Pons (tissue), 1 donor: ENCODE measurements at places on chromosomes 3 and 15.
A peak's percentile ranks its signal among the peaks of the same experiment; 100 is the strongest.

- DNase-seq, result peak; percentile 94
Observed at GRCh38 chr3:175208326-175208725, 349.2 kb downstream of the NAALADL2 start.

DNA sequence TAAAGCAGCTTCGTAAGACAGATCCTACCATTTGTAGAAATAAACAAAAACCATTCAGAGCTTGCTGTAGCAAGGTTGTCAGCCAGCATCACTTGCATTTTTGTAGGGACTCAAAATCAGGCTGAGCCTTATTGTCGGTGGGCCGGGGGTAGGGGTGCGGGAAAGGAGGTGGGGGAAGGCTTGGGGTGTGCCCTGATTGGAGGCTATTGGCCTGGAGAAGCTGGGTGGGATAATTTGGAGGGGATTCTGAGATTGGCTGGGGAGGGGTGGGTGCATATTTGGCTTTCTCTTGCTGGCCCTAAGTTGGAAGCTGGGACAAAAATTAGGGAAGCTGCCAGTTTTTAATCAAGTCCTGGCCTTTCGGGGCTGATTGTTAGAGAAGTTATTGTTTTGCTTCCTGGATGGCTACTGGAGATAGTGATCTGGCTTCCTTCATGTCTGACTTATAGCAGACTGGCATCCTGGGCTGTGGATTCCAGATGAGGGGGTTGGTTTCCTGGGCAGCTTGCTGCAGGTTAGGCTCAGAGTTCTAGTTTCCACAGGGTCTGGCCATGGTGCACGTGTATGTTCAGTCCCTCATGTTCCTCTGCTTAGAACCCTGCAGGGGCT is 22.8 kb downstream of the STOML1 start:
- DNase-seq, result no peak

GRCh38 chr3:37114251-37115145 is 59.9 kb downstream of the LRRFIP2 start:
- no peak for DNase-seq

DNA sequence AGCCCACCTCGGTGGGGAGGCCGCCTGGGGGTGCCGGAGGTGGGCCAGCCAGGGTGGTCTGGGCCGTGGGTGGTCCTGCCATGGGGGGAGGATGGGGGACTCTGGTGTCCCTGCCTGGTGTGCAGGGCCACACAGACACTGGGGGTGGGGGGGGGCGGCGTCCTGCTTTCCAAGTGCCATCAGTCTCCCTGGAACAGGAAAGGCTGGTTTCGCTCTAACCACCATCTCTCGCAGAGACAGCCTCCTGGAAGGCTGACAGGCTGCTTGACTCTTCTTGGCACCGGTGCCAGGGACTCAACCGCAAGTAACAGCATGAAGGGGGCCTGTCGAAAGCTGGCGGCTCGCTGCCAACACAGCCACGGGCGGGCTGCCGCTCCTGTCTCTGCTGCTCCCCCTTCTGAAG is 40.3 kb downstream of the RGMA start:
- DNase-seq, result no peak

DNA sequence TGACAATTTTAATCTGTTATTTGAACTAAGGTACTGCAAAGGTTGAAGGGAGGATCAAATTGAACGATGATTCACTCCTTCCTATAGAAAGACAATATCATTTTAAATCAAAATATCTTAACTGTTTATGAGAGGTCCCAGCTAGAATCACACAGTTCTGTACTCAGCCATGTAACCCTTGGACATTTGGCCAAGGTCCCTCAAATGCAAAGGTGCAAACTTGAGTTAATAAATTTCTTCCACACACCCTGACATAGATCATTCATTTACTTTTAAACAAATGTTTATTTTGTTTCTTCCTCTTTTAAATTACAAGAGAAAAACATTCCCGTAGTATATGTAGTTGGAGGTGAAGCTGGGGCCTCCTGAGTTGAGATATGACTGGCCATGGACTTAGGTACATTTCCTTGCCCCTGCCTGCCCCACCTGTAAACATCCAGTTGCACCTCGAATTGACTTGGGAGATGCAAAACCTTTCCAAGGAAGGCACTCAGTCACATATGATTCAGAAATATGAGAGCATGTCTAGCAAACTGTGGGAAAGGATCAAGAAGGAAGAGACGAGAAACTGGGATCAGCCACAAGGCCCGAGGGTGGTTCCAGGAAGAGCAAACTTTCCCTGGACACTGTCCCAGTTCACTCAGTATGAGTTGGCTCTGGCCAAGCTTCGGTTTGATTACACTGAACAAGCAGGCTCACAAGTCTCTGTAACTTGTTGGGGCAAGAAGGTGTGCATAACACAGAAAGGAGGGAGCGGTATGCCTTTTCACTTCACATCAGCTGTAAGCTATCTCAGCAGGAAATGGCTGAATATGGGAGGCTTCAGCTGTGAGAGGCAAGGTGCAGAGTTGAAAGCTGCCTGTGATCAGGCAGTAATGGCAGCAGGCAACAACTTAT is 6.7 kb downstream of the TNFSF10 start:
- DNase-seq, result peak; percentile 18

DNA sequence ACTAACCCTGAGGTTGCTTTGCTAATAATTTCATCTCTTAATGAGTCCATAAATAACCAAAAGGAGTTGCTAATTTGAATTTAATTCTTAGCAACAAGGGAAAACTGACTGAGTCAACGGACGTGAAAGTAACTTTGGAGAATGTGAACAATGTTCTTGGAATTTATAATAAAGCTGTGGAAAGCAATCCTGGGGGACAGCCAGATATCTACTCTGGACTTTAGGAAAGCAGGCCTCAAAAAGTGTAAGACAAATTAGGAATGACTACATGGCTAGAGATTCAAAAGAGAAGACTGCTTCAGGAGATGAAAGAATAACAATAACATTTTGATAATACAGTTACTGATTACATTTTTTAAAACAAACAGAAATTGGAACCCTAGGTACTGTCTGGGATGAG is 318.4 kb upstream of the COL8A1 start:
- DNase-seq, result no peak

GRCh38 chr3:188006726-188007393 is 147.1 kb upstream of the LPP start:
- peak; percentile 26 for DNase-seq

DNA sequence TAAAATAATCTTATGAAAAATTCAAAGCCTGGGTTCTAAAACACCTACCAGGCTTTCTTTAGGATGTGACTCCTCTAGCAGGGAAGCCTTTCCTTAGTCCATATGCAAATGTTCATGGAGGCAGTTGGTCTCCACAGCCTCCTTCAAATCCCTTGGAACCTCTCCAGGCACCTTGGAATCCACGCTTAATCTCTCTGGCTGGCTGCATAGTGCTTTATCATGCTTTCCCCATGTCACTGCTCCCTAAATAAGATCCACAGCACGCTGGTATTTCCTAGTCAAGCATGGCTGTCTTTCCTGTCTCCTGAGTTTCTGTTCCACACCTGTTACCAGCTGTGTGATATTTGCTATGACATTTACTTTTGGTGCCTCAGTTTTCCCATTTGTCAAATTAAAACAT is 71.3 kb downstream of the CLSTN2 start:
- DNase-seq, result no peak

DNA sequence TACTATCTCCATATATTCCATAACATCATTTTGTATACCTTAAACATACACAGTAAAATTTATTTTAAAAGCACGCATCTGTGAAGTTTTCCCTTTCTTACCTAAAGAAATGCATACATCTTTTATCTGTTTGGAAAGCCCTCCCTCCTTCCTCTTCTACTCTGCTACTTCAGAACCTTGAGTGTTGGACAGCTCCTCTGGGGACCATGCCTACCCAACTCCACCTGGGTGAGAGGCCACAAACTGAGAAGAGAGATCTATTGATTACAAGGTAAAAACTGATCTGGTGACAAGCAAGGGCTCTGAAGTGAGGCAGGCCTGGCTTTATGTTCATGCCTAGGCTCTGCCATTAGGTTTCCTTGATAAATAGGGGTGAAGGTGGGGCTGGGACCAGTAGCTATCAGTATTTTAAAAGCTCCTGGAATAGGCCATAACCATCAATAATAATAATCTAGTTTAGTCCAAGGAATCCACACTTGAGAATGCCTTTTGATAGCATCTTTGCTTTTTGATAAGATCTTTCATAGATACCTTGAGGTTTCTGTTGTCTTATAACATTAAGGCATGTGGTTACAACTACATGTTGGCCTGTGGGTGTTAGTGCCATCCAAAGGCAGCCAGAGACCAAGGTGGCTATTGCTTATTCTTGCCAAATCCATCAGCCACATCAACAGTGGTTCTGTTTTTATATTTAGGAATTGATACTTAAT is 148.8 kb downstream of the KCNMB2 start:
- no peak for DNase-seq

GRCh38 chr3:31196881-31197364 is 302.5 kb upstream of the GADL1 start:
- no peak for DNase-seq

GRCh38 chr3:43695443-43695842 is 4.7 kb downstream of the ABHD5 start:
- no peak for DNase-seq

GRCh38 chr3:129213238-129213637 is 29.5 kb upstream of the CNBP start:
- no peak for DNase-seq

GRCh38 chr15:42612367-42612912 is 37.0 kb downstream of the STARD9 start:
- DNase-seq, result no peak

GRCh38 chr3:76873532-76874242 is 166.2 kb upstream of the ROBO2 start:
- no peak for DNase-seq

- DNase-seq, result no peak
Observed at GRCh38 chr15:48898446-48898845, 20.5 kb downstream of the EID1 start.

GRCh38 chr15:60829416-60829815 is 350.5 kb upstream of the ICE2 start:
- no peak for DNase-seq

DNA sequence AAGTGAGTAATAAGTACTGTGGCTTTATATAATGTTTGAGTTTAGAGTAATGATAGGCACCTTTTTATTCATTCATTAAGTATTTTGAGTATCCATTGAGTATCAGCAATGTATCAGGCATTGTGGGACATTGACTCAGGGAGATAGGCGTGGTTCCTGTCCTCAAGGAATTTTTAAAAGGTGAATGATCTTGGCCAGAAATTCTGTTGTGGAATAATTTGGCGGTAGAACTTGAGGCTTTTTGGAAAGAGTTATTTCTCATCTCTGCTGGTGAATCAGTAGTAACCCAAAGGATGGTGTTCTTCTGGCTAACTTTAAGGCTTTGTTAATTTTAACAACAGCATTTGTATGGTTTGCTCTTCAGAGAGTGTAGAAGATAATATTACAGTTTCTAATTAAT is 2.0 kb downstream of the RAB7A start:
- no peak for DNase-seq

DNA sequence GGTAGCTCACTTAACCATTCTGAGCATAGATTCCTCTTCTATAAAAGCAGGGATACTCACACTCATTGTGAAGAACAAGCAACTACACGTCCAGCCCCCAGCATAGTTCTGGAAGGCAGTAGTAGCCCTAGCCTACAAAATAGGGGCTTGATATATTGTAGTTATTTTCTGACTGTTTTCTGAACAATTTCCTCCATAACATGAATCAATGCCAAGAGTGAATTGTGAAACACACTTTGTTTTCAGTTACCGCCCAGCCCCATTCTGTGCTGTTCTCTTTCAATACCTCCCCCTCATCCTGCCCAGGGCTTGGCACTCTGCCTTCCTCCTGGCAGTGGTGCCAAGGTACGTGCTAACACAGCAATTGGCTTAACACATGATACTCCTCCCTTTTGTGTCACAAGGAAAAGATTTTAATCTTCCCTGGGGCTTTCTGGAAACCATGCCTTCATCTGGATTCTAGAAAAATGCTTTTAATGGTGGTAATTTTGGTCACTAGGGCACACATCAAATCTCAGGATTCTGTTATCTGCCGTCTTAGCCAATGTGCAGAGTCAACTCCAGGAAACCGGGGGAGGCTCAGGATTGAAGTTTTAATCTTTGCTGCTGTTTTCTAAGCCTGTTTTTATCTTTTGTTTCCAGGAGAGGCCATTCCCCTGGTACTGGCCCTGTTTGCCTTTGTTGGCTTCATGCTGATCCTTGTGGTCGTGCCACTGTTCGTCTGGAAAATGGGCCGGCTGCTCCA is 37.2 kb downstream of the IL20RB start:
- peak; percentile 68 for DNase-seq

DNA sequence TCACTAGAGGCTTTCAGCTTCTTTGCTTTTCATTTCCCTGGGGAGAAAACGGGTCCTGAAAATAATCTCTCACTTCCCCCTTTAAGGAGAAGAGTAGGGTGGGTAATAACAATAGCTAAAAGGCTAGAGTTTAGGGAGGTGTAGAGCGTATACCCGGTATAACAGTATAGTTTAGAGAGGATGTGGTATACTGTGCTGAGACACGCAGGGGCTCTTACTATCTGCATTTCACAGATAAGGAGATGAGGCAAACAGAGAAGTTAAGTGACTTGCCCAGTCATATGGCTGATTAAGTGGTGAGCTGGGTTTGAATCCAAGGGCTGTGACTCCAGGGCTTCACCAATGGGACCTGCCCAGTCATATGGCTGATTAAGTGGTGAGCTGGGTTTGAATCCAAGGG is 15.0 kb upstream of the KCNMB3 start:
- DNase-seq, result no peak

- DNase-seq, result no peak
Observed at GRCh38 chr15:78838489-78838888, 27.2 kb upstream of the ADAMTS7 start.

DNA sequence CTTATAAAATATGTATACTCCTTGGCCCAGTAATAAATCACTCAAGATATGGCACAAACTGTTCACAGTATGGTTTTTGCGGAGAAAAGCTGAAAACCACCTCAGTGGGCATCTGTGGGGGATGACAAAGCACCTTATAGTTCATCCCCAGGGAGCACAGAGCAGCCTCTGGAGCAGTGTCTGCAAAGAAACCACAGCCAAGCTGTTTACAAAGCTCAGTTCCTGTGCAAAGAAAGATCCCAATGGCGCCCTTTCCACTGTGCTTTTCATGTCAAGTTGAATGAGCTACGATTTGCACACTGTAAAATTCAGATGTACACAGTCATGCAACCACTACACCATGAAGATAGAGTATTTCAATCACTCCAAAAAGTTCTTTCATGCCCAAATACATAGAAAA is 2.5 kb upstream of the EFCC1 start:
- no peak for DNase-seq

GRCh38 chr3:58009026-58009748 is 965 bp downstream of the FLNB start:
- DNase-seq, result no peak

DNA sequence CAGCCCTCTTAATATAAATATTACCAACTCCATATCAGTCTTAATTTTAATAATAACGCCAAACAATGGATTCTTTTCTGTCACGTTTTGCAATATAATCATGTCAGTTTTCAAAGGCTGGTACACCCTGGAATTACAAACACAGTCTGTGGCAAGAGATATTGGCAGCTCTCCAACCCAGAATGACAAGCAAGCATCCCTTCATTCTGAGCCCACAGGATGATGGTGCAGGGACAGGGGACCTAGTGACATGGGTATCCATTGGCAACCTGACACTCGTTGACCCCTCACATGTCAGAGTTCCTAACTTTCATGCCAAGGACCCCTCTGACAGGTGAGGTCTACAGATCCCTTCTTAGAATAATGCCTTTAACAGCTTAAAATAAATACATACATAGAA is 154.5 kb upstream of the TSC22D2 start:
- peak; percentile 61 for DNase-seq
